DMS53 (cell line): ENCODE measurements at places on chromosomes 7 and 10.

GRCh38 chr7:128116740-128117139, 85.5 kb upstream of the LRRC4 start:
- DNase-seq = no peak

DNA sequence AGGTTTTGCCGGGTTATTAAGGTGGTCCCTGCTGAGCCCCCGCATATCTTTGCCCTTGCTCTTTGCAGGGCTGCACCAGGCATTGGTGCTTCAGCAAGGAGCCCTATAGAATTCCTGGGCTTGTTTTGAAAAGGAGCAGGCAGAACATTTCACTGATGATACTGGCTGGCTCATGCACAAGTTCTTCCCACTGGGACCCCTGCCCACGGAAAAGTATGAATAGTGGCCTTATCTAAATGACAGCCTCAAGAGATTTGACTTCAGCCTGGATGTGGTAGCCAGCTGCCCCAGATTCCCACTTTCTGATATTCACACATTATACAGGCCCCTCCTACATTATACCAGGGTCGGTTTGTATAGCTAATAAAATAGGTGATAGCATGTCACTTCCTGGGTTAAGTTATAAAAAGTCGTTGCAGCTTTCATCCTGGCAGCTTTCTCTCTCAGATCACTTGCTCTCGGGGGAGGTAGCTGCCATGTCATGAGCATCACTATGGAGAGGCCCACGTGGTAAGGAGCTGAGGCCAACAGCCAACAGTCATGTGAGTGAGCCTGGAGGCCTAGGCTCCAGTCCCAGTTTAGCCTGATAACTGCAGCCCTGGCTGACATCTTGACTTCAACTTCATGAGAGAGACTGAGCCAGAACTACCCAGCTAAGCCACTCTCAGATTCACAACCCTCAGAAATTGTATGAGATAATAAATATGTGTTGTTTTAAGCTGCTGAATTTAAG, 16.8 kb upstream of the CRTAC1 start:
- no peak for DNase-seq

DNA sequence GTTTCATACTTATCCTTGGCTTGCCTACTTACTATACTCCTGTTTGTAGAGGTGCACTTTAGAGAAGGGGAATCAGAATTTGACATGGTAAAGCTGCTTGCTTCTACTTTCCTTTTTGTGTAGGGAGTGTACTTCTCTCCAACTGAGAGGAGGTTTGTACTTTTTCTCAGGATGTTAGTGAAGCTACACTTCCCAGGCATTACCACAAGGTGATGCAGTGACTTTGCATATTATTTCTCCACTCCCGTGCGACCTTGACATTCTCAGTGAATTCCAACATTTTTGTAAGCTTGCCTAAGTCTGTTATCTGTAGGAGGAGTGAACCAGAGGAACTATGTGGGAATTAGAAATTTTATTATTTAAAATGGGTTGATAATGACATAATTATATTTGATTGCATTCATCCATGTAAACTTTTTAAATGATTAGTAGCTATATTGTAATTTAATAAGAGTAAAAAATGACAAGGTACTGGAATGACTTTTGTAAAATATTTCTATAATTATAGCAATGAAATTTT, 5.2 kb downstream of the TAX1BP1 start:
- peak; percentile 72 for DNase-seq

- DNase-seq = peak; percentile 30
Observed at GRCh38 chr10:70931168-70931815, 42.9 kb upstream of the PCBD1 start.

DNA sequence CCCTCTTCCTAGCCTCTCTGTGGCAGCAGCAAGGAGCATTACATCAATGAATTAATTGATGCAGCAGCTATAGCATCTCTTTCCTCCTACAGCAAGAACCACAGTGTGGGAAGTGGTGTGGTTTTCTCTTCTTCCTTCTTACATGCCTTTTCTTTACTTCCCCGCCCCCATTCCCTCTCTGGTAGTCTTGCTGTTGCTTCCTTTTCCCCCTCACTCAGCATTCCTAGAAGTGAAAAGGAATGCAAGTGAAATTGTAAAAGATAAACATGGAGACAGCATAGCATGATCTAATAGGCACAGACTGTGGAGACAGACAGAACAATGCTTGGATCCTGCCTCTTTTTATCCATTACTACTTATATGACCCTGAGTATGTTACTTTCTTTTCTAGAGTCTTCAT, 370.5 kb upstream of the BMPER start:
- DNase-seq = no peak
